Activated CD8-positive, alpha-beta memory T cell treated with anti-CD3 and anti-CD28 coated beads for 1 hour (primary cell): ENCODE measurements at places on chromosomes 7 and 10.

- DNase-seq: no peak
Observed at GRCh38 chr10:1414893-1415292, 322.4 kb downstream of the ADARB2 start.

- no peak for DNase-seq
Observed at GRCh38 chr10:112562809-112563663, 116.0 kb downstream of the VTI1A start.

DNA sequence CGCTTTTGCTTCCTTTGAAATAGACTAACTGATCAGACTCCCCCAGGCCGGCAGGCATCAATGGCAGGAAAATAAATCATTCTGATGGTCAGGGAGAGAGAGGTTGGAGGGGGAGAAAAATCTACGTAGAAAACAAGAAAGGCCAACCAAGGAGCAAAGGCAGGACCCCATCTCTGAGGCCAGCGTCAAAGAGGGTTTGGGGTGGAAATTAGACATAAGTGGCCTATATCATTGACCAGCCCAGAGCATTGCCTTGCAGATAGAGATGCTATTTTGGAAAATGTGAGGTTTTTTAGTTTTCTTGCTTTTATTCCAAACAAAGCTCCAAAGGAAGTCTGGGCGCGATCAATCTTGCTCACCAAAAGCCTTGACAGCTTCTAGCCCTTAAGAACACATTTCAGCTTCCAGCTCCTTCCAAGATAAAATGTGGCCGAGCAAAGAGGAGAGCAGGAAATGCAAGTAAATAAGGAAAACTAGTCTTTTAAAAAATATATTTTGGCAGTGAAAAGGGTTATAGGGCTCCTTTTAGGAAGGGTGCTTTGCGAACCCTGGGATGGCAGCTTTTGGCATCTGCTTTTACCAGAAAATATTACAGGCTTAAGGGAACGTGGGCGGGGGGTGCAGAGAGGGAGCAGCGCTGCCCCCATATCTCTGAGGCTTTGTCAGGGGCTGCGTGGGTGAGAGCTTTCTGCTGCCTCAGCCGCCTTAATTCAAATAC is 2.0 kb upstream of the HOXA2 start:
- no peak for DNase-seq

DNA sequence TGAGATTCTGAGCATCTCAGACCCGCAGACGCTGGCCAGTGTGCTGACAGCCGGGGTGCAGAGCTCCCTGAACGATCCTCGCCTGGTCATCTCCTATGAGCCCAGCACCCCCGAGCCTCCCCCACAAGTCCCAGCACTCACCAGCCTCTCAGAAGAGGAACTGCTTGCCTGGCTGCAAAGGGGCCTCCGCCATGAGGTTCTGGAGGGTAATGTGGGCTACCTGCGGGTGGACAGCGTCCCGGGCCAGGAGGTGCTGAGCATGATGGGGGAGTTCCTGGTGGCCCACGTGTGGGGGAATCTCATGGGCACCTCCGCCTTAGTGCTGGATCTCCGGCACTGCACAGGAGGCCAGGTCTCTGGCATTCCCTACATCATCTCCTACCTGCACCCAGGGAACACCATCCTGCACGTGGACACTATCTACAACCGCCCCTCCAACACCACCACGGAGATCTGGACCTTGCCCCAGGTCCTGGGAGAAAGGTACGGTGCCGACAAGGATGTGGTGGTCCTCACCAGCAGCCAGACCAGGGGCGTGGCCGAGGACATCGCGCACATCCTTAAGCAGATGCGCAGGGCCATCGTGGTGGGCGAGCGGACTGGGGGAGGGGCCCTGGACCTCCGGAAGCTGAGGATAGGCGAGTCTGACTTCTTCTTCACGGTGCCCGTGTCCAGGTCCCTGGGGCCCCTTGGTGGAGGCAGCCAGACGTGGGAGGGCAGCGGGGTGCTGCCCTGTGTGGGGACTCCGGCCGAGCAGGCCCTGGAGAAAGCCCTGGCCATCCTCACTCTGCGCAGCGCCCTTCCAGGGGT is 703 bp downstream of the RBP3 start:
- DNase-seq: no peak

GRCh38 chr7:135263321-135263970 is 29.8 kb downstream of the STRA8 start:
- no peak for DNase-seq

GRCh38 chr7:115634633-115635032 is 395.9 kb downstream of the TFEC start:
- no peak for DNase-seq

DNA sequence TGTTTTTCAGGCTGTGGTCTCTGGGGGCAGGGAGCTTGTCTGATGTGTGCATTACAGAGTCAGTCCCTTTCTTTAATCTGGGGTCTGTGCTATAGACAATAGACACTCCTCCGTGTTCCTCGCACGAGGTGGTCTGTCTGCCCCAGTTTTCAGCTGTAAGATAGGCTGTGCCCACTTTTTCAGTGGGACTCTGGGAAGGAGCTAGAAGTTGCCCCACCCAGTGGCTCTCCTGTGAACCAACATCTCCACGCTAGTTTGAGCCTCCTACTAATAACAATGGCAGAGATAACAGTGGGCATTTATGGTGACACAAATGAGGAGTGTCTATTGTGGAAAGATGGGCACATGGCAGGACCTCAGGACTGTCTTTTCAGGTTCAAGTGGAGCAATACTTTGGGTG is 44.0 kb downstream of the ADRB1 start:
- DNase-seq: no peak

- no peak for DNase-seq
Observed at GRCh38 chr7:30649717-30650420, 32.4 kb downstream of the CRHR2 start.

- no peak for DNase-seq
Observed at GRCh38 chr7:73504920-73505319, 17.2 kb downstream of the BAZ1B start.

GRCh38 chr10:30803892-30804322 is 174.4 kb upstream of the LYZL2 start:
- DNase-seq: no peak

- DNase-seq: no peak
Observed at GRCh38 chr7:34952822-34953221, 84.5 kb downstream of the DPY19L1 start.

DNA sequence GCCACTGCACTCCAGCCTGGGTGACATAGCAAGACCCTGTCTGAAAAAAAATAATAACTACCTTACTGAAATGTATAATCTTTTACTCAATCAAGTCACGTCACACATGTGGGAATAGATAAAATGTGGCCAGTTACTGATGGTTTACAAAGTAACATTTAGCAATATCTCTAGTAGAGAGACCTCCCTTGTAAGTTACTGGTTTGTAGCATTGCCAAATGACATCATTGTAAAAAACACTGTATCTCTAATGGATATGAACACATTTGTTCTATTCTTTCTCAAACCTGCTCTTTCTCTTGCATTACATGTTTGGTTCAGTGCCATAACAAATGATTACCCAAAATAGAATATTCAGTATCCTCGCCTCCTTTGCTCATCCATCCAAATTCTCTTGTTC is 18.8 kb downstream of the TET1 start:
- no peak for DNase-seq

GRCh38 chr7:14902589-14903067 is at the start of gene DGKB:
TSS of gene DGKB (minus strand) at chr7:14902751.
- DNase-seq: no peak

- DNase-seq: no peak
Observed at GRCh38 chr10:122498521-122498920, 37.2 kb downstream of the HTRA1 start.

DNA sequence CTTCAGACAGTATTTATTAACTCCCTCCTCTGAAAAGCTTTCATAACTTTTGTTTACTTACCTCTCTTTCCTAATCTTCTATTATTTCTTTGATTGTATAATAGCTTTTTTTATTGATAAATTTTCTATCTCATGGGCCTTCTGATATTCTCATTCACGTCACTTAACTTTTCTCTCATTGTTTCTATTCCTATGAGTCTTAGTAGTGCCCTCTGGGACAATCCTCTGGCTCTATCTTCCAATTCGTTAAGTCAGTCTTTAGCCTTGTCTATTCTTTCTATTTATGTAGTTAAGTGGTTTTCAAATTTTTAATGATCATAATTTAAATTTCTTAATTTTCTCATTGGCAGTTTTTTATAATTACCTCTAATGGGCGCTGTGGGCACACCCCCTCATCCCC is 6.4 kb upstream of the ELMO1 start:
- DNase-seq: no peak

- DNase-seq: no peak
Observed at GRCh38 chr7:117230276-117231046, 92.4 kb downstream of the WNT2 start.

DNA sequence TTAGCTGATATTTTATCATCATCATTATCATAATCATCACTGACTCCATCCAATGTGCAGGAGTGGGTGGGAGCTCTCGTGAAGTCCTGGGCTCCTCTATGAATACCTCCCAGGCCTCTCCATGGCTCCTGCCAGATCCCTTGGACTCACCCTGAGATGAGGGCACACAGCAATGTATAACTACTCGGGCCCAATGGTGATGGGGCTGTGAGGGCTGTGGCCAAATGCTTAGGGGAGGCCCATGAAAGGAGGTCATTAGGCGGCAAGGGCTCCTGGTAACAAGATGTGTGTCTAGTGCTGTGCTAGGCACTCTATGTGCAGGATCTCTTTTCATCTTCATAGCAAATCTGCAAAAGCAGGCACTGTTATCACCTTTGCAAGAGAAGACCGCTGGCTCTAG is 270.9 kb downstream of the GLRX3 start:
- no peak for DNase-seq

DNA sequence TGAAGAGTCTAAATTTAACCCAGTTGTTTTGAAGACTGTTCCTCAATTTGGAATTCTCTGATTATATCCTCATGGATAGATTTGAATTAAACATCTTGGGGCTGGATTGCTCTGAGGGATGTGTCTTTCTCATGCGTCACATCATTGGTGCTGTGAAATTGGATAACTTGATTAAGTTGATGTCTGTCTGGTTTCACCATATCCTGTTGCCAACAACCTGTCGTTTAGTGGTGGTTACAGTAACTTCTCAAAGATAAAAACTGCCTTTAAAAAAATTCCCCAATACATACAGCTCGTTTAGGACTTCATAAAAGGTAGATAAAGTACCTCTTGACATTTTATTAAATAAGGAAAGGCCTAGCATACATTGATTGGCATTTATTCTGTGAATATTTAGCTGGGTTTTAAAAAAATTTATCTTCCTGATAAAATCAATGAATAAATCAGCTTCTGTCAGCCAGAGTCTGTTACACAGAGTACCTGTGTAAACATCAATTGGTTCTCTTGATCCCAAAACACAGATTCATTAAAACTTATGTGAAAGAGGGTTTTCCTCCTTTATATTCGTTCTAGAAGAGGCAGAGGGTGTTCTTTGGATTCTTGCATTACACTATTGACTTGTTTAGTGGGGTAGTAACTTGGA is 10.5 kb downstream of the CRCP start:
- DNase-seq: no peak

GRCh38 chr7:50534690-50535290 is 30.4 kb downstream of the DDC start:
- no peak for DNase-seq

DNA sequence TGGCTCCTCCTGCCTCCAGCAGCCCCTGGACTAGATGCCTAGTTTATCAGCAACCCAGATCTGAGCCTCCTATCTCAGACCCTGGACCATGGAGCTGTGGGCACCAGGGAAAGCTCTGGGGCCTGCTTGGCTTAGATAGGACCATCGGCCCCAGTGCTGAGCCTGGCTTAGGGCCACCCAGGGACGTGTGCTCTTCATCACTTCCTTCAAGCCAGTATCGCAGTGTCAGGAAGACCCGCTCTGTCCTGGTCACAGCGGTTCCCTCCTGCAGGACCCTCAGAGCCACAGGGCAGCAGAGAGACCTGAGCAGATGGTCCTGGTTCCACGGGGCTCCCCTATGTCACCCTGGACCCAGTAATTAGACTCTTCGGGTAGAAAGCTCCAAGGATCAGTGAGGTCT is 105.7 kb upstream of the FAM20C start:
- no peak for DNase-seq

- DNase-seq: no peak
Observed at GRCh38 chr10:128091636-128092210, 34.5 kb downstream of the MKI67 start.

GRCh38 chr10:7546385-7546967 is 120.3 kb downstream of the ITIH5 start:
- no peak for DNase-seq

GRCh38 chr10:63633677-63634487 is 112.7 kb downstream of the REEP3 start:
- DNase-seq: no peak

GRCh38 chr10:14438576-14438975 is 107.9 kb upstream of the FRMD4A start:
- no peak for DNase-seq

GRCh38 chr7:17133977-17134376 is 164.5 kb upstream of the AHR start:
- no peak for DNase-seq

GRCh38 chr10:112832361-112832878 is 117.6 kb upstream of the TCF7L2 start:
- DNase-seq: no peak

GRCh38 chr10:132551093-132551807 is 13.7 kb downstream of the INPP5A start:
- DNase-seq: no peak

- no peak for DNase-seq
Observed at GRCh38 chr7:93414574-93414973, 159.9 kb downstream of the CALCR start.

- DNase-seq: no peak
Observed at GRCh38 chr7:121182902-121183301, 145.9 kb upstream of the WNT16 start.

GRCh38 chr7:14776266-14776665 is 126.3 kb downstream of the DGKB start:
- DNase-seq: no peak

DNA sequence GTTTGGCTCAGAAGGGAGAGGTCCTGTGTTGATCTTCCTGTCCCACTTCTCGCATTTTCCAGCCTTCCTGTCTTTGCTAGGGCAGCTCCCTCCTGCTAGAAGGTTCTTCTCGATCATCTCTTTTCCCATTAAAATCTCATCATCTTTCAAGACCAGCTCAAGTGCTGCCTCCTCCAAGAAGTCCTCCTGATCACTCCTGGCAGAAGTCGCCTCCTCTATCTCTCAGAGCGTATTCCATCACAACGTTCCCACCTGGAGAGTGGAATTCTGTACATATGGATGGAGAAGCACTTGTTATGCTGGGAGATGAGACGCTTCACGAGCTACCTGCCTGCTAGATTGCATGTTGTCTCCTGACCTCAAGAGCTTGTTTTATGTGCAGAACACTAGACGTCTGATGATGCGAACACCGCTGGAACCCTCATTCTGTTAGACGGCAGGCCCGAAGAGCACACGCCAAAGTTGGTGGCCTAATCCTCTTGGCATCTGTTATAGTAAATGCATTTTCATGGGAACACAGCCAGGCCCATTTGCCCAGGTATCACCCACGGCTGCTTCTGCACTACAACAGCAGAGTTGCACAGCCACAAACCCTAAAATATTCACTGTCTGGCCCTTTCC is 68.0 kb upstream of the INSIG1 start:
- DNase-seq: no peak
